ENCODE measurements at places on chromosomes 16 and 17. TPM values are rescaled to one million over a fixed set of nuclear protein-coding genes. Genes with fewer than 3 reads are reported as not detected.

RHBDF1 gene
- 19.0 TPM for total RNA-seq

DNAI2 gene
- 6.4 TPM for total RNA-seq

SPATA22 gene
- total RNA-seq: 1.2 TPM

GRCh38 chr17:13346081-13346533, 255.6 kb downstream of the HS3ST3A1 start:
- DNase-seq: no peak

DNA sequence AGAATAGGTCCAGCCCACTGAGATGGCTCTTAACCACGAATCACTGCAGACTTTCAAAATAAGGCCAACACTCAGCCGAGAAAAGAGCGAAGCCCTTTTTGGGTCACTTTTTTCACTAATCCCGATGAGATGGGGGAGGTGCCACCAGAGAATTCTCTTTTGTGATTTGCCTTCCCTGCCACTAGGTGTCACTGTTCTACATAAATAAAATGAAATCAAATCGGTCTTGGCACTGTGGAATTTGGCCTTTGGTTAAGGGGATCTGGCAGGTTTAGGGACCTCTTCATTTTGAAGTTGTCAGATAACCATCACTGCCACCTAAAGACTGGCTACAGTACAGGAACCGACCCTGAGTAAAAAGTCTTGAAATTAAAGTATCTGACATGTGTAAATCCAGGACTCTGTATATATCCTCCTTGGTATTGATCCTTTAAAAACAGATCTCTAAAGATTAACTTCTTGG, 147.0 kb downstream of the HS3ST4 start:
- peak; percentile 92 for DNase-seq

DNA sequence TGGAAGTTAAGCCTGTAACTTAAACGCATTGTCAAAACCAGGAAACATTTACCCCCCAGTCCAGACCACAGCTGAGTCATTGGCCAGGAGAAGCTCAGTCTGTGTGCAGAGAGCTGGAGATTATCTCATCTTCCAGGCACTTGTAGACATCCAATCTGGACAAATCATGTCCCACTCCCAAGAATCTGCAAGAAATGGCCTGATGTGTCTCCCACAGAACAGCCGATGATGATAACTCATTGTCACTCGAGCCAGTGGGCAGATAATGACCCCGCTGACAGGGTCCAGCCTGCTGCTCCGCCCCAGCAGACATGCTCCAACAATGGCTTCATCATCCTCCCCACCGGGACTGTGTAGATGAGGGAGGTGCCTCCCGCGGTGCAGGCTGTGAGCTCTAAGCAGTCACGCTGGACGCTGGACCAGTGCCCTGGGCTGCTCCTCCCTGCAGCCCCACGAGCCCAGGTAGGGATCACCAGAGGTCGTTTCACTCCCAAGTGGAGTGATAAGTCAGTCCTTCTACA, 322.5 kb downstream of the C16orf95 start:
- DNase-seq: no peak

- no peak for DNase-seq
Measured at GRCh38 chr17:79742589-79742918, 11.8 kb downstream of the ENPP7 start.
